ENCODE measurements at places on chromosomes 1 and 21. TPM values are rescaled to one million over a fixed set of nuclear protein-coding genes. Genes with fewer than 3 reads are reported as not detected.

DNA sequence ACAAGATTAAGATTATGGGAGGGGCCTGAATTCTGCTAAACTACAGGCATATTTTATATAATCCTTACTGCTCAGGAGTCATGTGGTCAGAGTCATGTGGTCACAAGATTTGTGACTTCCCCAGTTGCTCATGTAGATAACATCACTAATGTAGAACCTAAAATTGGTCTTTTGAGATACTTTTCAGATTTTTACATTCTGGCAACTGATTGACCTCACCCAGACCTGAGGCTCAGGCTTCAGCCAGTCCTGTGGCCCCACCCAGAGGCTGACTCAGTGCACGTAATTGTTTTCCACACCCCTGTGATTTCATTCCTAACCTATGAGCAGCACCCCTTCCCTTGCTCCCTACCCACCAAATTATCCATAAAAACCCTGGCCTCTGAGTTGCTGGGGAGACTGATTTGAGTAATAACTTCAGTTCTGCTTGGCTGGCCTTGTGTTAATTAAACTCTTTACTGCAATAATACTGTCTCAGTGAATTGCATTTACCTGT, 41.7 kb upstream of the ZNF326 start:
- DNase-seq = peak; percentile 98

DNA sequence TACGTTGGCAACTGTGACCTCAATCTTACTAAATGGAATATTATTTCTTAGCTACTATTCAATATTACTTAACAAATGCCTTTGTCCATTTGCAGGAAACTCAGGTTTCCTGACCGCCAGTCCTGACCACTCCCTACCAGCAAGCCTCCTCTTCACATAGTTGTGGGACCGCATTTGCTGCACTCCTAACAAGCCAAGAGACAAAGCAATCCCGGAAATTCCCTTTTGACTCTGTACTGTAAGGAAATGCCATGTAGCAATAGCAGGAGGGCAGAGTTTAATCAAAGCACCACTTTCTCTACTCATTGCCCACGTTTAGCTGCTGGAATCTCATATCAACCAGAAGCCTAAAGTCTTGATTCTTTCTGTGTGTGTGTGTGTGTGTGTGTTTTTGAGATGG, 28.1 kb upstream of the ACBD6 start:
- peak; percentile 98 for DNase-seq

DNA sequence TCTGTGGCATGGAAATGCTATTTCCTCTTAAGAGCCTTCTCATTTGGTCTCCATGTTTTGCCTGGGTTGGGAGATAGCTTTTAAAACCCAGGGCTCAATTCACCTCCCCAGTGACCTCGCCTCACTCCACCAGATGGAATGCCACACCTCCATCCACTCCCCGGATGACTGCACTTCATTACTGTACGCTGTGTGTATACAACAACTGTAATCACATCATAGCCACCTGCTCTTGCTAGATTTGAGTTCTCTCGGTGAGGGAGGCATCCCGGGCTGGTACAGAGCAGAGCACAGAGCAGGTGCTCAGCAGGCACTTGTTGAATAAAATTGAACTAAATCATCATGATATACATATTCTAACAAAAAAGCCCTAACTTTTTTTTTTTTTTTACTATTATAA, 26.0 kb downstream of the SDE2 start:
- peak; percentile 61 for DNase-seq

TNFSF4 gene
- total RNA-seq = 0.75 TPM

All from renal cortical epithelial cell (primary cell).